ENCODE measurements at places on chromosomes 6 and 20.

DNA sequence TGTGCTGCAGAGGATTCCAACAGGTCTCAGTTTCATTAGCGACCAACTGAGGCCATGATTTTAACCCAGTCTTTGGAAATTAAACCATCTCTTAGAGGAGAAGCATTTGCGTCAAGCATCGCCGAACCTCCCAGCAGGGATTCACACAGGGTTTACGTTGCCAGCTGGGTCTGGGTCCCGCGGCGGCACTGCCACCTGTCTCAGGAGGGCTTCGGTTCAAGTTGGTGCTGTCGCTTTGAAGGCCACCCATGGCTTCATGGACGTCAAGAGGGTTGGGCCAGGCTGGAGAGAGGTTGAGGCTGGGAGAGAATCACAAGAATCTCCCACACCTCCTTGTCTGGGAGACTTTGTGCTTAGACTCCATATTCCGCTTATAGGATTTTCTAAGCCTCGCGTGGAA is 43.0 kb upstream of the FRMD1 start:
- no peak for DNase-seq

GRCh38 chr6:27140999-27141528 is 106.4 kb upstream of the PRSS16 start:
- no peak for DNase-seq

GRCh38 chr6:113292646-113293422 is 564.3 kb upstream of the MARCKS start:
- no peak for DNase-seq

DNA sequence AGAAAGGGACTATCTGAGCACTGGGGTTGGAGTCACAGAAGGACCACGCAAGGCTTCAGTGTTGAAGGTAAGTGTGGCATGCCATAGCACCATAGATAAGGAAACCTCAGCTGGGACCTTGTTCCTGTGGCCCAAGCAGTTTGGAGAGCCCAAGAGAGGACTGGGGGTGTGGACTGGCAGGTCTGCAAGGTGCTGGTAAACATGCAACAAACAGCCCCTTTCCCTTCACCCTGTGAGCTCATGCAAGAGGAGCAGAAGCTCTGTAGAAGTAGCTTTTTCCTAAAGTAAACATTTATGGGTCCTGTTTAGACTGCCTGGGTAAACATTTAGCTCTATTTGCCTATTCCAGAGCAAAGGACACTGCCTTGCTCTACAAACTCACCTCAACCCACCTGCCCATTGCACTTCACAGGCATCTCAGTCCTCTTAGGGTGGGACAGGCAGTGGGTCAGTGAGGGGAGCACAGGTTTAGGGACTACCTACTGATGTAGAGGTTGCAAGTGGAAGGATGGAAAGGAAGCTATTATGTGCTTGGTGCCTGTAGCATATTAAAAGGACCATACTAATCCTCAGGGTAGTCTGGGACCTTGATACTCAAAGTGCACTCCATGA is 12.0 kb downstream of the ZSCAN31 start:
- DNase-seq = no peak

DNA sequence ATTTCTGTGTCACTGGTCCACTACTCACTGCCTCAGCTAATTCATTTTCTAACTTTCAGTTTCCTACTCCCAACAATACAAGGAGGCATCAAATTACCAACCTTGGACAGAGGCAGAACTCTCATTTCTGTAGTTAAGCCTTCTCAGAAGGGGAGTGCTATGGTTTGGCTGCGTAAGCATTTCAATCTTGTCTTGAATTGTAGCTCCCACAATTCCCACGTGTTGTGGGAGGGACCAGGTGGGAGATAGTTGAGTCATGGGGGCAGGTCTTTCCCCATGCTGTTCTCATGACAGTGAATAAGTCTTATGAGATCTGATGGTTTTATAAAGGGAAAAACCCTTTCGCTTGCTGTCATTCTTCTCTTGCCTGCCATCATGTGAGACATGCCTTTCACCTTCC is 22.9 kb downstream of the HLA-DRA start:
- DNase-seq = no peak

All from stimulated activated CD4-positive, alpha-beta T cell treated with anti-CD3 and anti-CD28 coated beads, Interleukin-2, amount 100 ng/mL, for 4 hours (primary cell).